ENCODE measurements at places on chromosomes 2 and 18. TPM values are rescaled to one million over a fixed set of nuclear protein-coding genes. Genes with fewer than 3 reads are reported as not detected.

GRCh38 chr2:74440378-74441169 is 1.2 kb downstream of the RTKN start:
- peak; percentile 92 for DNase-seq

- no peak for DNase-seq
Measured at GRCh38 chr18:65057439-65058083, 693.3 kb upstream of the CDH7 start.

- DNase-seq: no peak
Measured at GRCh38 chr2:173117678-173118077, 42.0 kb downstream of the MAP3K20 start.

DNA sequence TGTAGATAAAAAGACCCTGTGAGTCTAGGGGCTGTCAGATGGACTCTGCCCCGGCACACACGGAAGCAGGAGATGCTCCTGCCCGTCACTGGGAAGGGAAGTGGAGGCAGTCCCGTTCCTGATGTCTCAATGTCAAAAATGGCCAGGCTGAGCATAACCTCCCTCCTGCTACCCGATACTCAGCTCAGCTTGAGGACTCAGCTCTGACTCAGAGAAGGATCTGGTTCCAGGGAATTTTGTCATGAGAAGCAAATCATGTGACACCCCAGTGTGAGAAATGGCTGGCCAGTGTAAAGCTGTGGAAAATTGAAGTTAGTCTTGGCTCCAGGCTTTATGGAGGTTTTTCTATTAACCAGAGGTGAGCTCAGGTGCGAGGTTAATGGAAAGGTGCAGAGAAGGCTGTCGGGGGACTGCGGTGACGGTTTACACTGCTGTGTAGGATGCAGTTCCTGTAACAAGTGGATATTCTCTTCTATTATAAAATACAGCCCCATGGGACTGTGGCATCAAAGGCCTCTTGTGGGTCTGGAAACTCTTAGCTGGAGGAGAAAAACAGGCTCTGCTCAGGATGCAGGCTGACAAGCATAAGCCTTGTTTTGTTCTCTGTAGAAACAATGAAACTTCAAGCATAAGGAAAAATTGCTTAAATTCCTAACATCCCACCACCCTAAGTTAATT is 24.7 kb upstream of the AGAP1 start:
- peak; percentile 58 for DNase-seq

DNA sequence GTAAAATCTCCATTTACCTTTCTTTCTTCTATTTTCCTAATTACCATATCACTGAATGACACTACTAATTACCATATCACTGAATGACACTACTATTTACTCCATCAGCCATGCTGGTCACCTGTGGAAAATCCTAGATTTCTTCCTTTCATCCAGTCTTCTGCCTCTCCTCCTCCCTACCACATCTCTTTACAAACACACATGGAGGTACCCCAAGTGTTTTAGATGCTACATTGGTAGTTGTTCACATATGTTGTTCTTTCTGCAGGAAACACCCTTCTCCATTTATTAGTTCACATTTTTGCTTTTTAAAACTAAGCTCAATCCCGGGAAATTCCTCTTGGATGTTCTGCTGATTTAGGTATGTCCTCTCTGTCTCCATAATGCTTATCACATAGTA is 134.0 kb downstream of the IKZF2 start:
- DNase-seq: no peak

CXCR4 gene
- total RNA-seq: 12.4 TPM

DAPL1 gene
- total RNA-seq: not detected

LCLAT1 gene
- 47.6 TPM for total RNA-seq
